ENCODE measurements at places on chromosomes 5 and 9.

DNA sequence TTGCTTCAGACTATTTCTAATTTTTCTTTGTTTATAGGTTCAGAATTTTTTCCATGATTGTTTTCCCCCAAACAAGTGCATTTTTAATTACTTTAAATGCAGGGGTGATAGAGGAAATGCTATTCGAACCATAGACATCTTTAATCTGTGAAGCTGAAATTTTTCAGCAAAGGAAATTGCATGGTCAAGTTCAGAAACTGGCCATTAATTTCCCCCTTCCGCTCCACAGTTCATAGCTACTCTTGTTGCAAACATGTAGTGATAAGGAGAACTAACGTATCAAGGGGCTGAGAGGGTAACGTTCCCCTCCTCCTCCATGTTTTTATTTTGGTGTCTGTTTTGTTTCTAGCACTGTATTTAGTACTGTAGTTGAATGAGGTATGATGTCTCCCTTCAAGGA is 3.4 kb upstream of the ROPN1L start:
- DNase-seq: no peak

DNA sequence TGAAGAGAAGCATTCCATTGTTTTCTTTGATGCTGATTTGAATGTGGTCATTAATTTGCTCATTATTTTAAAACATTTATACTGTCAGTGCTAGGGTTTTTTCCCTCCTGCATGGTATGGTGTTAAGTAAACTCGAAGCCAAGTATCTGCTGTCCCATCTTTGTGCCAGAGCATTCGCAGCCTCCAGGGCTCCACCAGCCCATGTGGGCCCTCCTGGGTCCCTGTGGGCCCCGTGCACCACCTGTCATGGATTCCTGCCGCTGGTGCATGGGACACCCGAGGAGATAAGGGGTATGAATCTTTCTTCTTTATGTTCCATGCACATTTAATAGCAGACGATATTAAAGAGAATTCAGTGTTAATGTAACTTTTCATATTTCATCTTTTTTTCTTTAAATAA is 95.1 kb downstream of the TRIO start:
- DNase-seq: no peak

DNA sequence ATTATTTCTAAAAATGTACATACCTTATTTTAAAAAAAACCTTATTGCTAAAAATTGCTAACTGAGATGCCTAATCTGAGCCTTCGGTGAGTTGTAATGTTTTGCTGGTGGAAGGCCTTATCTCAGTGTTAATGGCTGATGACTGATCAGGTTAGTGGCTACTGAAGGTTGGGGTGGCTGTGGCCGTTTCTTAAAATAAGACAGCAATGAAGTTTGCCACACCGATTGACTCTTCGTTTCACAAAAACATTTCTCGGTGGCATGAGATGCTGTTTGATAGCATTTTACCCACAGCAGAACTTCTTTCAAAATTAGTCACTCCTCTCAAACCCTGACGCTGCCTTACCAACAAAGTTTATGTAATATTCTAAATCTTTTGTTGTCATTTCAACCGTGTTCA is 14.7 kb downstream of the CENPK start:
- DNase-seq: no peak

DNA sequence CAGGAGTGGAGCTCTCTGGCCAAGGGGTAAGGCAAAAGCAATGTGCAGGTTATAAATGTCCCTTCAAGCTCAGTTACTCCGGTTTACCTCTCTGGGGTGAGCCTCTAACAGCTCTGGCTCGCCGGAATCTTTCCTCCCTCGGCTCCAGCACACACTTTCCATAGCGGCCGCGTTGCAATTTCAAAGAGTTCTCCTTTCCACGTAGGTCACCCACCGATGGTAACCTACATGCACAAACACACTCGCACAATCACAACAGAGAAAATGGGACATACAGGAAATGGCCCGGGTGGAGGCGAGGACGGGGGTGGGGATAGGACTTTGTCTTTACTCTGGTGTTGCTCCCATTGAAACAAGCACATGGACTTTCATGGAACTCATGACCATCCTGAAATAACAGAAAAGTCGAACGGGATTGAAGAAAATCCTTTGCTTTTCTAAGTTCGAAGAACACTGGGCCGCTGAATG is 1.2 kb downstream of the LHFPL2 start:
- no peak for DNase-seq

- DNase-seq: no peak
Observed at GRCh38 chr5:88380332-88380731, 111.7 kb upstream of the TMEM161B start.

DNA sequence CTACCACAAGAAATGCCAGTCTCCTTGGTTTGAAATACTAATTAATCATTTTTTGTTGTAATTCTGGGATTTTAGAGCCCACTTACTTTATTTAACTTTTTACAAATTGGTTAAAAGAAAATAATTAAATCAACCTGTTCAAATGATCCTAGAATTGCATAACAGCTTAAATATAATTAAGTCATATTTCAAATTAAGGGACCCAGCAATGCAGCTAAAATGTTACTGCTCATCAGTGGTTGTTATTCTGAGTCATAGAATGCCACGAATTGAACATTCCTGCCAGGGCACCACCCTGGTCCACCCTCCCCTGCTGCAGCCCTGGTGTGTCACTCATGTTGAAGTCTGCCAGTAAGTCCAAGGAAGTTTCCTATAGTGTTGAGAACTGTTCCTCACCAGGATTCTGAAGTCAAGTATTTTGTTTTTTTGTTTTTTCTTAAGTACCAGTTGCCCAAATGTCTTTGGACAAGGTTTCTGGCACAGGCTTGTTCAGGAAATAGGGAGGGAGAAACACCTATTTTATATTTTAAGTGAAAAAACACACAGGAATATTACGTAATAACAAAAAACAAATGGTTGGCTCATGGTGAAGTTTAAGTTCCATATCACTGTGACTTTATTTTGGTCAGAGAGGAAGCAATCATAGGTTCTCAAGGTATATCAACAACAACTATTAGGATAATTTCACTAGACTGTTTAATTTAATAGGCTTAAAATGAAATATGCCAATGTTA is 4.3 kb upstream of the ITGA1 start:
- DNase-seq: no peak

- no peak for DNase-seq
Observed at GRCh38 chr5:122661496-122662180, 113.2 kb upstream of the SNX2 start.

DNA sequence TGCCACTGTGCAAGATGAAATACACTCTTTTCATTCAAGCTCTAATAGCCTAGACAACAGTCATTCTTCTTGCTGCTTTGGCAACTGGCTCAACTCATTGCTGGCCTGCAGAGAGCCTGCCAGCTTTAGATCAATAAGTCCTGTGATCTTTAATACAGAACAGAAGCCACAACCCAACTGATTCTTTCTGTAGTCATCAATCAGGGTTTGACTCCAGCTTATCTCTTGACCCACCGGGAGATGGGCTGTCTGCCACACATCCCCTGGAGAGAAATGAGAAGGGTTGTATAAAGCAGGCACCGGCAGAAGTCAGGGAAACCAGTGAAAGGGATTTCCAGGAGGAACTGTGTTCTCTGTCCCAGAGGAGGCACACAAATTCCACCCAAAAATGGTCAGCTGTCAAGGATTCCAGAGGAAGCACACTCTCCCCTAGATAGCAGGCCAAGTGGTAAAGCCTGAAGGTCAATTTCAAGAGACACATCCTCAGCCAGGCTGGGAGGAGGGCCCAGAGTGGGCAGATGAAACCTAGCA is 24.5 kb downstream of the LHFPL2 start:
- no peak for DNase-seq

Measured in Panc1 (cell line).